NCI-H526 treated with DMSO at 0.1 percent for 48 hours (cell line): ENCODE measurements at places on chromosomes 1 and 21.

- DNase-seq = peak; percentile 40
These were observed 32.4 kb upstream of the BSDC1 start for GRCh38 chr1:32426489-32427255.

GRCh38 chr1:210363119-210363518 lies 34.4 kb downstream of the HHAT start:
- DNase-seq = no peak

GRCh38 chr21:45641480-45642035 lies 2.0 kb upstream of the PCBP3 start:
- DNase-seq = no peak

- DNase-seq = no peak
These were observed 31.2 kb downstream of the GNPAT start for GRCh38 chr1:231272173-231272572.

DNA sequence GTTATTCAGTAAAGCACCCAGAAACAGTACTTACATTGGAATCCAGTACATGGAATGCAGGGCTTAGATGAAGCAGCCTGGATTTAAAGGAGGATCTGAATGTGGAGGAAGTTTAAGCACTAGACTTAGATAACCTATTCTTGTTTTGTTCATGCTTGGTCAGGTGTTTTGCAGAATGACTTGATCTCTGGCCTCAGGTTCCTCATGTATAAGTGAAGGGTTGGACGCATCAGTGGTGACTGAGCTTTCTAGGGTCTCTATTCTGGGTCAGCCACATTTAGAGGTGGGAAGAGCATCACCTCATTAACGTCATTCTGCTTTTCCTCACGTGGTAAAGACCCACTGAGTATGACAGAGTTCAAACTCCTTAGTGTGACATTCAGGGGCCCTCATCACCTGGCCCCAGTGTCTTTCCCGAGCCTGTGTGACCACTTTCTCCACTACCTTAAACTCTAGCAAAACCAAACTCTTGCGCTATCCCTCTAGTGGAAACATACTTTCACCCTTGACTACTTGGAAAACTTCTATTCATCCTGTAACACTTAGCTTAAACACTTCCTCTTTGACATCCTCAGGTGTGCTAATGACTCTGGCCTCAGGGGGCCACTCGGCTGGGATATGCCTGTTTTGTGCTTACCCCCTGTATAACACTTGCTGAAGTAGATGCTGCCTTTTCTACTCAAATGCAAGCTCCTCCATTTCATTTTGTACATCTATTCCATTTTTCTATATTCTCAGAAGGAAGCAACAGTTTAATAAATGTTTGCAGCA lies 871 bp upstream of the ERICH3 start:
- DNase-seq = no peak

DNA sequence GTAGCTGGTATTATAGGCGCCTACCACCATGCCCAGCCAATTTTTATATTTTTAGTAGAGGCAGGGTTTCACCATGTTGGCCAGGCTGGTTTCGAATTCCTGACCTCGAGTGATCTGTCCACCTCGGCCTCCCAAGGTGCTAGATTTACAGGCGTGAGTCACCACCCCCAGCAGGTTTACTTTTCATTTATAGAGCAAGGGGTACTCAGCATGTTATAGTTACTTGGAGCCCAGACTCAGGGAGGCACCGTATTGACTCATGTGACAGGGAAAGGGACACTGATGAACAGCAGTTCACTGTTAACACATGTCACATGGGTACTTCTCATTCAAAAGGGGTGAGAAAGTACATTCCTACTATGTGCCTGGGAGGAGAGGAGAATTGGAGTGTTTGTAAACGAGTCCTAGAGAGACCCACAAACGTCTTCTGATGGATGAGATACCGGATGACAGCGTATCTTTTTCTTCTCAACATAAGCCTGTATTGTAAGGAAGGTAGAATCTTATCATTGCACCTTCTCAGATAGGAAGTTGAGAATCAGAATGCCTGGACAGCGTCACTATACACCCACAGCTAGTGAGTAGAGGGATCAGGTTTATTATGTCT lies 510.0 kb downstream of the USP25 start:
- no peak for DNase-seq

DNA sequence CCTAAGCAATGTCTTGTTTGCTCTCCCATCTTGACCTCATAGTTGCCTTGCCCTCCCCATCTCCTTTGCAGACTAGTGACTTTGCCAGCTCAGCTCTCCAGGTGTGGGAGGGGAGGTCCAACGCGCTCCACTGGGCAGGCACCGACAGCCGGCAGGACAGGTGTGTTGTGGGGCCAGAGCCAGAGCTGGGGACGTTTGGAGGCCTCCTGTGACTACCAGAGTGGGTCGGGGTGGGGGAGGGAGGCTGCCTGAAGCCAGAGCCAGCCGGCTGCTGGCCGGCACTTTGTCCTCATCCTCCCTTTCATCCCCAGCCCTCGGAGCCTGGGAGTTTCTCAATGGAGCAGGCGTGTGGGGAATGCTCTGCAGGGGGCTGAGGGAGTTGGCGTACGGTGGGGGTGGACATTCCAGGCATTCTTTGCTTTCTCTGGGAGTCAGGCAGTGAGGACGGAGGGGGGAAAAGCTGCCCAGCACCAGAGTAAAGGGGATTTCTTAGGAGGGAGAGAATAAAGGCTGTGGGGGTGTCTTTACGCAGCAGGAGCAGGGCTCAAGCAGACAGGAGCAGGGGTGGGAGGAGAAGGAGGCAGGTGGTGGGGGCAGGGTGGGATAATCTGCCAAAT lies 20.2 kb downstream of the NUAK2 start:
- peak; percentile 37 for DNase-seq

- DNase-seq = no peak
These were observed 19.7 kb downstream of the KPNA6 start for GRCh38 chr1:32127409-32128198.
